ENCODE measurements at places on chromosomes 16 and 17. TPM values are rescaled to one million over a fixed set of nuclear protein-coding genes. Genes with fewer than 3 reads are reported as not detected.

Gene TRPV2
- total RNA-seq, result 12.6 TPM

Gene DCAF7
- 58.7 TPM for total RNA-seq

Gene EVPLL
- 4.0 TPM for total RNA-seq

- no peaks in the 10 kb centered on the region for H3K36me3 ChIP-seq
- no peak for DNase-seq
- no peaks in the 10 kb centered on the region for H3K4me1 ChIP-seq
- no peaks in the 10 kb centered on the region for H3K27me3 ChIP-seq
- no peak overlapping the region for H3K27ac ChIP-seq
- H3K4me3 ChIP-seq, result no peak overlapping the region
Measured at GRCh38 chr16:78866521-78866920, 734.0 kb downstream of the MAF start.

- H3K4me3 ChIP-seq, result no peak overlapping the region
- no peak for DNase-seq
- no peaks in the 10 kb centered on the region for H3K4me1 ChIP-seq
- H3K27me3 ChIP-seq, result no peaks in the 10 kb centered on the region
- H3K27ac ChIP-seq, result no peak overlapping the region
- no peaks in the 10 kb centered on the region for H3K36me3 ChIP-seq
Measured at GRCh38 chr16:66001432-66001831, 365.1 kb upstream of the CDH5 start.

DNA sequence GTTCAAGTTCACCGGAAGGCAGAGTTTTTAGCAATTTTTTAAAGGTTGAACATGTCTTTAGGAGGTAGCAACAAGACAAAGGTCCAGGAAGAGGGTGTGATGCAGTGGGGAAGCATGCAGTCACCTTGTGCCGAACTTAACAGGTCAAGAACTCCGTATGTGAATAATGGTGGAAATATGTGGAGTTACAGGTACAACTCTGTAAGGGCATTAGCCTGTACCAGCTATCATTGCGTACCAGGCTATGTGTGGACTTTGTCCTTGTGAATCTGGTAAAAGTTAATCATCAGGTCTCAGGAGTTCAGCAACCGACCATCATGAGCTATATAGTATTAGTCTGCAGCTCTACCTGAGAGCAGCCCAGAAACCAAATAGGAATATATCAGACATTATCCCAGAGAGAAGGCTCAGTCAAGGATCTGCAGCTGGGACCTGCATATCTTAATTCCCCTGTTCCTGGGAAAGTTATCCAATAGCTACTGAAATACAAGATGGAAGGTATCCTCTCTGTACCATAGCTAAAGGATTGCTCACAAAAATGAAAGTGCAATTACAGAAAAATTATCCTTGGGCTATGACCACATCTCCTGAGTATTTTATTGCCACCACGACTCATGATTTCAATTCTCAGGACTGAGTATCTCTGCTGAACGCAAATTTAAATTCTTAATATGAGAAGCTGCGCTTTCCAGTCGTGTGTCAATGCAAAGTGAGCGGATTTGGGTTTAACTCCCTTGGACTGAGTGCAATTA lies 469.3 kb downstream of the CDH13 start:
- H3K4me1 ChIP-seq, result no peaks in the 10 kb centered on the region
- H3K27me3 ChIP-seq, result no peaks in the 10 kb centered on the region
- DNase-seq, result no peak
- H3K36me3 ChIP-seq, result no peaks in the 10 kb centered on the region
- H3K27ac ChIP-seq, result no peak overlapping the region

Gene SLC12A4
- 91.9 TPM for total RNA-seq

Gene ABAT
- total RNA-seq, result 9.6 TPM

GRCh38 chr16:60203525-60204124 lies 1469.5 kb upstream of the GOT2 start:
- H3K4me1 ChIP-seq, result no peaks in the 10 kb centered on the region
- no peaks in the 10 kb centered on the region for H3K36me3 ChIP-seq
- DNase-seq, result no peak
- no peak overlapping the region for H3K27ac ChIP-seq

Gene CSH2
- not detected for total RNA-seq

- DNase-seq, result no peak
- no peaks in the 10 kb centered on the region for H3K27me3 ChIP-seq
- no peaks in the 10 kb centered on the region for H3K36me3 ChIP-seq
- H3K4me1 ChIP-seq, result peaks cover 35% of the 10 kb centered on the region
- H3K4me3 ChIP-seq, result no peak overlapping the region
Measured at GRCh38 chr16:84917492-84917891, 93.8 kb downstream of the ZDHHC7 start.

Gene SLC16A6
- 2.3 TPM for total RNA-seq

Gene CEP295NL
- 8.3 TPM for total RNA-seq

DNA sequence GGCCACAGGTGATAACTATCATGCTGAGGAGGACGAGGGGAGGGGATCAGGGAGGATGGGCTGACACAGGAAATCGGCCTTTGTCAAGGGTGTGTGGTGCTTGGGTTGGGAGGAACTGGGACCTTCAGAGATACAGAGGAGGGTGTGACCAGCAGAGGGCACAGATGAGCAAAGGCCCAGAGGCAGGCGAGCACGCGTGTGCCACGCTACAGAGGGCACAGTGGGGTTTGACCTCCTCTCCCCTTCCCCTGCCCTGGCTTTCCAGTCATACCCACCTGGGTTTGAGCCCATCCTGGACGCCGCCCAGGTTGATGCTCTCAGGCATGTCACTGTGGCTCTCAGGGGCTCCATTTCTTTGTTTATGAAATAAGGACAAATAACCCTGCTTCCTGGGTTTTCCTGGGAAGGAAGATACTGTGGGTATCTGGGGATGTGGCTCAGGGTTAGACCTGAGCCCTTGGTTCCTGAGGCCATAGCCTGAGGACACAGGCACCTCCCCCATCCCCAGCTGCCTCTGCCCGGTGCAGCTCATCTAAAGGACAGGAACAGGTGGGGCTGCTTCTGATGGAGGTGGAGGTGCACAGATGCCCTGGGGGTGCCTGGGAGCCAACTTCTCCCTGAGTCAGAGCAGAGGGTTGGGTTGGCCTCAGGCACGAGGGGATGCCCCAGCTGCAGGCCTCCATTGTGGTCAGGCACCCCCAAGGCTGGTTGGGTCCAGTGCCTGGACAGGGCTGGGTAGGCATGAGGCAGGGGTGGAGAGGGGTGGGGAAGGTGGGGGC lies 51.8 kb downstream of the BEAN1 start:
- H3K27ac ChIP-seq, result no peak overlapping the region
- no peak overlapping the region for H3K4me3 ChIP-seq
- no peaks in the 10 kb centered on the region for H3K36me3 ChIP-seq
- no peaks in the 10 kb centered on the region for H3K27me3 ChIP-seq

GRCh38 chr17:40480501-40481003 lies 20.9 kb downstream of the TNS4 start:
- no peak overlapping the region for H3K4me3 ChIP-seq
- peaks cover 10% of the 10 kb centered on the region for H3K4me1 ChIP-seq
- H3K27me3 ChIP-seq, result no peaks in the 10 kb centered on the region
- H3K27ac ChIP-seq, result peak overlapping the region; percentile 32

DNA sequence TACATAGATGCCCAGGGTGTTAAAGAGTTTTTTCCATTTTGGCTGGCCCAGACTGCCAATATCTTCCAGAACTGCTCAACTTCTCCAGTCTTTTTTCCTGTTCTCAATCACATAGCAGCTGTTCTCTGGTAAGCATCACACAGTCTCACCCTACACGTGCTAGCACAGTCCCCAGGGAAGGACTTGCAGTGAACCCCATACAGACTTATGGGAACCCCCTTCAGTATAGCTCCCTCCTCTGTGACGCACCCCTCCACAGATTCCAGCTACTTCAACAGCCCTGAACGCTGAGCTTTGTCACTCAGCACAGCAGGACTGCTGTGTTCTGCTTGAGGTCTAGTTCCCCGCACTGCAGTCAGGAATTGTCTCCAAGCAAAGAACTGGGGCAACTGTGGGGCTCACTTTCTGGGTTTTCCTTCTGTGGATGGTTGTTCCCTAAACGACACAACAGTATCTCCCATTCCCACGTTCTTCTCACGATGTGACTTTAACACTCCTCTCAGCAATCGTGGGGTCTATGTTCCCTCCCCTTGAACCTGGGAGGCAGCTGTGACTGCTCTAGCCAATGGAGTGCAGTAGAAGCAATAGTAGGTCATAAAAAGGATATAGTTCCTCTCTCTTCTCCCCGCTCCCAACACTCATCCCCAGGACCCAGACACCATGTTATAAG lies 3.6 kb downstream of the MMP28 start:
- no peaks in the 10 kb centered on the region for H3K27me3 ChIP-seq
- H3K36me3 ChIP-seq, result no peaks in the 10 kb centered on the region
- no peak overlapping the region for H3K27ac ChIP-seq
- DNase-seq, result no peak

Gene KRT24
- not detected for total RNA-seq

Gene LYRM9
- total RNA-seq, result 15.3 TPM

- peaks cover 56% of the 10 kb centered on the region for H3K4me1 ChIP-seq
- no peaks in the 10 kb centered on the region for H3K27me3 ChIP-seq
- peaks cover 20% of the 10 kb centered on the region for H3K36me3 ChIP-seq
- no peak overlapping the region for H3K27ac ChIP-seq
- no peak for DNase-seq
Measured at GRCh38 chr16:67248073-67248400, 742 bp upstream of the SLC9A5 start.

DNA sequence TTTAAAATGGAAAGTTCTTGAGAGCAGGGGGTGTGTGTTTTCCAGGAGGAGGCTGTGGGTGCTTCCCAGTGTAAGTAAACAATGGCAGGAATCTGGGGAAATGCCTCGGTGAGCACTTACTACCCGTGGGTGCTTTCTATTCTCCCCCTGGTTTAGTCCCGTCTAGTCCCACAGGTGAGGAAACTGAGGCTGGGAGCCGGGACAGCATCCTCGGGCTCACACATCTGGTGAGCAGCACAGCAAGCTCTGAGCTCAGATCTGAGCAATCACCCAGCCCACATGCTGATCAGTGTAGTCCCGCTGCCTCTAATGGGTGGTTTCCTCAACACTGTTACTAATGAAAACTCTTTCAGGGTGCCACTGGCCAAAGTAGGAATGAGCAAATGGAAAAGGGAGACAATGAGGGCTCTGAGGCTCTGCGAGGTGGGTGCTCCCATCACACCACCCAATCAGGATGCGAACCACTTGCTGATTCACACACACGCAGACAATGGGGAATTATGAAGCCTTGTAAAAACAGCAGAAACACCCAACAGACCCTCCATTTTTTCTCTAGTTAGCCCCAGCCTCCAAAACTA lies 202.6 kb downstream of the PARN start:
- H3K36me3 ChIP-seq, result no peaks in the 10 kb centered on the region
- no peak for DNase-seq
- H3K4me1 ChIP-seq, result peaks cover 2% of the 10 kb centered on the region
- no peaks in the 10 kb centered on the region for H3K27me3 ChIP-seq
- no peak overlapping the region for H3K4me3 ChIP-seq
